ENCODE measurements at places on chromosomes 16 and 17.

GRCh38 chr16:80114699-80115098 lies 426.1 kb upstream of the DYNLRB2 start:
- no peak for DNase-seq

- no peak for DNase-seq
Measured at GRCh38 chr16:265711-266110, 10.0 kb downstream of the RGS11 start.

DNA sequence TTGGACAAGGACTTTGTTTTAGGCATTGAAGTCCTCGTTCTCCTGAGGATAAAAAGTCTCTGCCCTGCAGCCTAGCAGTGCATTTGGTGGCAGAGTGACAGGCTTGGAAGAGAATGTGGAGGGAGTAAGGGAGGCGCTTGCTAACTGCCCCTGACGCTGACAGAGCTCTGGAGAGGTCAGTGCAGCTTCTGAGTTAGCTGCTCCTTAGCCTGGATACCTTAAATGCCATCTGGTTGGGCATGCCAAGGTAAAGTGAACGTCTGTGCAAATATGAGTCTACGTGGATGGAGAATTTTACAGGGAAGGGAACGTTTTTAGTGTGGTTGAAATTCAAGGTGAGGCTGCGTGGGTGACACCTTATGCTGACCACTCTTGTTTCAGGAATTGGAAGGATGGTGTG lies 44.4 kb downstream of the SEC14L1 start:
- no peak for DNase-seq

DNA sequence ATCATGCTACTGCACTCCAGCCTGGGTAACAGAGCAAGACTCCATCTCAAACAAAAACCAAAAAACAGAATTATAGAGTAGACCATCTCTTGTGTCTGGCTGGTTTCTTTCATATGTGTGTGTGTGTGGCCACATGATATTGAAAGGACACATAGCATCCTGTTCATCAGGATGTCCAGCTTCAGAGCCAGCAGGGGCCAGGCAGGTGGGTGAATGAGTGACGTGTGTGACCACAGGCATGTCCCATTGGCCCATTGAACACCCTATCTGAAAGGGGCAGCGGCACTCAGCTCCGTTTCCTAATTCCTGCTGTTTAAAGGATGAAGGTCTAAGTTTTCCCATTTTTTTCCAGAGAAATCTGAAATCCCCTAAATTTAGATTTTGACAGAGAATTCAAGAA lies 174.2 kb downstream of the PRKCB start:
- DNase-seq = no peak

GRCh38 chr17:18950346-18950745 lies 1.6 kb upstream of the SLC5A10 start:
- no peak for DNase-seq

DNA sequence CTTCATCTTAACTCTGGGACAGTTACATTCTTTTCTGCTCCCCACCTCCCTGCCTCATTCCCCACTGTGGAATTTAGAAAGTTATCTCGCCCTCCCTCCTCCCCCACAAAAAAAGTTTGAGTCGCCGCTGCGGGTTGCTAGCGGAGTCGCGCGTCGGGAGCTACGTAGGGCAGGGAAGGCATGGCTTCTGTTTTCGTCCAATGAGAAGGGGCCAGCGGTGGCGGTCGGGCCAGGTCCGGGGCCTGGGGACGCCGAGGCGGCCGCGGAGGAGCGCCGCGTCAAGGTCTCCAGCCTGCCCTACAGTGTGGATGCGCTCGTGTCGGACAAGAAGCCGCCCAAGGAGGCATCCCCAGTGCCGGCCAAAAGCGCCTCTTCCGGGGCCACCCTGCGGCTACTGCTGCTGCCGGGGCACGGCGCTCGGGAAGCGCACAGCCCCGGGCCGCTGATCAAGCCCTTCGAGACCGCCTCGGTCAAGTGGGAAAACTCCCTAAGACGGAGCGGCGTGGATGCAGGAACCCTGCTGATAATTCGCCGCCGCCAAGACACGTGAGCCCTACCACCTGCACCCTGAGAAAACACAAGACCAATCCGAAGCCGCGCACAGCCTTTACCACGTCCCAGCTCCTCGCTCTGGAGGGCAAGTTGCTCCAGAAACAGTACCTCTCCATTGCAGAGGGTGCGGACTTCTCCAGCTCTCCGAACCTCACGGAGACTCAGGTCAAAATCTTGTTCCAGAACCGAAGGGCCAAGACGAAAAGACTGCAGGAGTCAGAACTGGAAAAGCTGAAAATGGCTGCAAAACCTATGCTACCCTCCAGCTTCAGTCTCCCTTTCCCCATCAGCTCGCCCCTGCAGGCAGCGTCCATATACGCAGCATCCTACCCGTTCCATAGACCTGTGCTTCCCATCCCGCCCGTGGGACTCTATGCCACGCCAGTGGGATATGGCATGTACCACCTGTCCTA lies 8.9 kb downstream of the OR4D1 start:
- peak; percentile 29 for DNase-seq

- no peak for DNase-seq
Measured at GRCh38 chr17:64124609-64125008, 5.3 kb downstream of the ERN1 start.

GRCh38 chr16:82432261-82432660 lies 194.5 kb upstream of the CDH13 start:
- DNase-seq = no peak

DNA sequence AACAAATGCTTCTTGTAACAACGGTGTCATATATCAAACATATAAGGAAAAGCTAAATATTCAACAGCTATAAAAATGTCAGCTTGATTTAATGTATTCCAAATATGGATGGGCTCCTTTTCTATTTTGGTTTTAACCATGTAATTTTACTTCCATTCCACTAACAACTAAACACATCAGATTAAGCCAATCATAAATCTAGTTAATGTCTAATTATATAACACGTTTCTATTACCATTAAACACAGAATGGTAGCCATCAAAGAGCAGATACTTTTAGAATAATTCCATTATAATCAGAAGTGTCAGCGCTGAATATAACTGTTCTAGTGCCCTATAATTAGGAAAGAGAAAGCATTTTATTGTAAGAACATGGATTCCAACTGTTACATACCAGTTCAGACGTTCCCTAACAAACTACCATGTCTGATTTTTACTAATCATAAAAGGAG lies 10.0 kb downstream of the CMC2 start:
- peak; percentile 35 for DNase-seq

DNA sequence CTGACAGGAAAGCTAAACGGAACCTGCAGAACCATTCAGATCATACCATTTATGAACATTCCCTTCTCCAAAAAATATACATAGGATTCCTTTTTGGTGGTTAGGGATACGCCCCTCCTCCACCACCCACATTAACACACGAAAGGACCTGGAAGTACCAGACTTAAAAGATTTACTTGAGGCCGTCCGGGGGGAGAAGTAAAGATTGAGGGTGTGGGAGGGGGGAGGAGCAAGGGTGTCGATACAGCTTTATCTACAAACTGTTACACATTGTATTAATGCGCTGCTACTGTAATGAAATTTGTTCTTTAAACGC lies 537 bp downstream of the PALB2 start:
- DNase-seq = no peak

- DNase-seq = peak; percentile 42
Measured at GRCh38 chr16:12681653-12682052, 122.0 kb downstream of the CPPED1 start.

DNA sequence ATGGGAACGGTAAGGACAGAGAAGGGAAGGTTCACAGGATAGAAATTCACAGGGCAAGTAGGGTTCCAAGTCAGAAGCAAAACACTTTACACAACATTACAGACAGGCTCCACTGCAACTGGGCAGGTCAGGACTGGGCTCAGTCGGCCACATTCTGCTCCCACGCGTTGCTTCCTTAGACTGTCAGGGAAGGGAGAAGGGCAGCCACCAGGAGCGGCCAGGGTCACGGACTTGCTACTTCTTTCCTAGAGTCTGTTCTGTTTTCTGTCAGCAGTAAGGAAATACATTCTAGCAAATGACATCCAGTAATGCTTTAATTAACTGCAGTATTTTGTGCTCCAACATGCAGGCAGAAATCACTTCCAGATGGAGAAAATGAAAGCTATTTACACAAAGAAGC lies 160.3 kb upstream of the RPH3AL start:
- no peak for DNase-seq

GRCh38 chr17:76696763-76697701 lies 13.7 kb downstream of the MXRA7 start:
- DNase-seq = no peak

DNA sequence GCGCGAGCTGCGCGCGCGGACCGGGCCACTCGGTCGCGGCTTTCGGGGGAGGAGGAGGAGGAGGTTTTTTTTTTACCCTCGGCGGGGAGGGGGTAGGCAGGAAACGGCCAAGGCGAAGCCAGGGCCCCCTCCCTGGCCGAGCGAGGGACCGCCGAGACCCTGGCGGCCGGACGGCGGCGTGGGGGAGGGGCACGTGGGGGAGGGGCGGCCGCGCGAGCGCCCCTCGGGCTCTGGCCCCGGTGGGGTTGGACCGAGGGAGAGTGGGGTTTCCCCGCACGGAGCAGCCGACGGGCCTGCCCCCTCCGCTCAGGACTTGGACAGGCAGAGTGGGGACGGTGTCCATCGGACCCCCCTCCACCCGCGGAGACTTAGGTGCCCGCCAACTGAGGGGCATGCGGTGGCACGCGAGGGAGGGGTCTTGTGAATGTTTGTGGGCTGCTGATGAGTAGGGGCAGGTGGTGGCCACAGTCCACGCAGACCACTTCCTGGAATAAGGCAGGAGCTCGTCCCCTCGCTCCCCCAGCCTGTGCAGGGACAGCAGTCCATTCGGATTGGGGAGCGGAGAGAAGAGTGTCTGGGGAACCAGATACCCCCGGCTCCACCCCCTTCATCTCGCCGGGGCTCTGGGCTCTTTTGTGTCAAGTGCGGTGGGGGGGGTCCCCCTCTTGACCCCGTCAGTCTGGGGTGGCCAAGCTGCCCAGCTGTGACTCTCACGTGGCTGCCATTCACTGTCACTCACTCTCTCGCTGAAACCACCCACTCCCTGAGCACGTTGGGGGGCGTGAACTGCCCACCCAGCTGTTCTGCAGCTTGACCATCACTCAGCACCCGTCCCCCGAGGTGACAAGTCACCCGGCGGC lies 3.0 kb upstream of the CHD3 start:
- no peak for DNase-seq

DNA sequence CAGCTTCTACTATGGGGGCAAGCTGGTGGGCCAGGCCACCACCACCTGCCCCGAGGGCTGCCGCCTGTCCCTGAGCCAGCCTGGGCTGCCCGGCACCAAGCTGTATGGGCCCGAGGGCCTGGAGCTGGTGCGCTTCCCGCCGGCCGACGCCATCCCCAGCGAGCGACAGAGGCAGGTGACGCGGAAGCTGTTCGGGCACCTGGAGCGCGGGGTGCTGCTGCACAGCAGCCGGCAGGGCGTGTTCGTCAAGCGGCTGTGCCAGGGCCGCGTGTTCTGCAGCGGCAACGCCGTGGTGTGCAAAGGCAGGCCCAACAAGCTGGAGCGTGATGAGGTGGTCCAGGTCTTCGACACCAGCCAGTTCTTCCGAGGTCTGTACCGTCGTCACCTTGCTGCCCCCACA lies 19.5 kb downstream of the IRF8 start:
- DNase-seq = no peak

GRCh38 chr17:44024271-44024663 lies 9.5 kb upstream of the TMEM101 start:
- no peak for DNase-seq

DNA sequence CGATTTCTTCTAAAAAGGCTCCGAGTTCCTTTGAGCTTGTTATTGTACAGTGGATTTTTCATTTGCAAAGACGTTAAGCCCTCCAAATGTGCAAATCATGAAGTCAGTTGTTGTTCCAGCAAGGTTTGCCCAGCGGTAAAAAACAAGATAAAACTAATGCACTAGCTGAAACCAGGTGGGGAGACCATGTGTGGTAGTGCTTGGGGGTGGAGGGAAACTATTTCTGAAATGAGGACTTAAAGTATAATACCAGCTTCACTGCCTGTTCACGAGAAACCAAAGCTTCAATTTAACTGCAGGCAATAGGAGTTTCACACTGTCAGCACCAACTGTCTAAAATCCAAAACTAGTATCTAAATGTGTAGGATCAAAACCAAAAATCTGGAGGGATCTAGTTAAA lies 22.3 kb downstream of the SMARCE1 start:
- no peak for DNase-seq

DNA sequence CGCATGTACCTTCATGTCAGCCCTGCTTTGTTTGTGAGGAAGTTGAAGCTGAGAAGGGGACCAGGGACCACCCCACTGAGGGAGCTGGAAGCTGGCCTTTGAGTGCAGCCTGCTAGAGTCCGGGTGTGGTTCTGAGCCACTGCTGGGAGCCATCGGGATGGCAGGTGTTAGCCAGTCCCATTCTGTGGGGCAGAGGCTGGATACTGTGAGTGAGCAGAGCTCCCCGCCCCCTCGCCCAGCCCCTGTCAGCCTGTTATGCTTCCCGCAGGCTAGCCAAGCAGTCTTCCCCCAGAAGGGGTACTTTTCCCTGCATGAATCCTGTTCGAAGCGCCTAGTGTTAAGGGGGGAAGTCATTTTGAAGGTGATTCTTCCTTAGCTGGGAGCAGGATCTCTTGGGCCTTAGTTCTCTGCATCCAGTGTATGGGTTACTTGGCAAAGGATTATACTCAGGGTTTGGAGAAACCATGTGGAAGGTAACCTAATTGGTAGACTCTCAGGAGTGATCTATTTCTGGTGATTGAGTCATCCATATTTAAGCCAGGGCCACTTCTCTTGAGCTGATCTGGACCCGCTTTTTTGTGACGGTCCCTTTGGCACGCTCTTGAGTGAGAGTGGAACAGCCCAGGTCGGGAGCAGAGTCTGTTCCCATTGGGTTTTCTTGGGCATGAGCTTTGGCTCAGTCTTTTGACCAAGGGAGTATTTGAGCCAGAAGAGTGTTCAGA lies 23.8 kb downstream of the AKAP1 start:
- no peak for DNase-seq

DNA sequence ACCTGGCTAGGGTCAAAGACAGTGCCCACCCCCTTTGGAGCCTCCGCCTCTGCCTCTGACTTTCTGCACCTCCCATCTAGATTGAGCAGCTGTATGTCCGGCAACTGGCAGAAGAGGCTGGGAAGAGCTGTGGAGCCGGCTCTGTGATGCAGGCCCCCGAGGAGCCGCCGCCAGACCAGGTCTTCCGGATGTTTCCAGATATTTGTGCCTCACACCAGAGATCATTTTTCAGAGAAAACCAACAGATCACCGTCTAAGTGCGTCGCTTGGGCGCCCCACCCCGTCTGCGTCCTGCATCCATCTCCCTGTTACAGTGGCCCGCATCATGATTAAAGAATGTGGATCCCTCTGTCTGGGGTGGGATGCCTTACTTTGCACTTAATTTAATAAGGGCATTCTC lies 22.1 kb downstream of the IRF8 start:
- DNase-seq = no peak

- no peak for DNase-seq
Measured at GRCh38 chr17:48571024-48571818, 6.9 kb downstream of the HOXB4 start.

DNA sequence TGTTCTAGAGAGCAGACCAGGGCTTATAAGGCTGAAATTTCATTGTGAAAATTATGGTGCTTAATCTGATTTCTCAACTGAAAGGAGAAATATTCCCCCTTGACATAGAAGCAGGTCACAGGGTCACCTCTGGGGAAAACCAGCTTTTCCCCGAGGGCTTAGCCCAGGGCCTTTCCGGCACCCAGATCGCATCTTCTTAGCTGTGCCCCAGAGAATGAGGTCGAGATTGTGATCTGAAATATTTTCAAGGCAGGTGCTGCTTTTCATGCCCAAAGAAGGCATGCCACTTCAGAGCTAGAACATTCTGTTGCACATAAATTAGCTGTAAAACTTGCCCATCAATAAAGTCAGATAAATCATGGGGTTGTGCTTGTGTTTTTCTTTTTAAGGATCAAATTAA lies 25.4 kb upstream of the ARHGAP17 start:
- DNase-seq = no peak

GRCh38 chr17:34305606-34306005 lies 13.6 kb upstream of the CCL8 start:
- DNase-seq = no peak

Data from inflammatory macrophage treated with lipopolysaccharide for 4 hours (primary cell).